Activated T-helper 2 cell treated with anti-CD3 and anti-CD28 coated beads, Interferon-gamma antibody, Interleukin-2, Interleukin-4, amounts not matched to agents 10 μg/mL and 5 μg/mL and 100 μg/mL, durations not matched to agents 14 hours and 24 hours and 36 hours (primary cell): ENCODE measurements at places on chromosomes 16 and 17.
A peak's percentile ranks its signal among the peaks of the same experiment; 100 is the strongest.

GRCh38 chr17:81926451-81927151 is 934 bp downstream of the MAFG start:
- DNase-seq, result peak; percentile 52

- DNase-seq, result no peak
Measured at GRCh38 chr16:84121007-84121406, 4.3 kb upstream of the MBTPS1 start.

DNA sequence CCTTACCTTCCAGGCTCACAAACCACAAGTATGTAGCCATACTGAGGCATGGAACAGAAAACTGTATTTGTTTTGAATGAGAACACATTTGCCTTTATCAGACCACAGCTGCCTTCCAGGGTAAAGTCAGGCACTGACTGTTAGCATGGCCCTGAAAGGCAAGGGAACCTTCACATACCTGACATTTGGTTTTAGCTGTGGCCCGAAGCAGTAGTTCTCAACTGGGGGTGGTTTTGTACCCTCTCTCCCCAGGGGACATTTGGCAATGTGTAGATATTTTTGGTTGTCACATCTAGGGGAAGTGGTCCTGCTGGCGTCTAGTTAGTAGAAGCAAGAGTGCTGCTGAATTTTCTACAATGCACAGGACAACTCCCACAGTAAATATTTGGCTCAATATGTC is 9.2 kb downstream of the HERPUD1 start:
- no peak for DNase-seq

DNA sequence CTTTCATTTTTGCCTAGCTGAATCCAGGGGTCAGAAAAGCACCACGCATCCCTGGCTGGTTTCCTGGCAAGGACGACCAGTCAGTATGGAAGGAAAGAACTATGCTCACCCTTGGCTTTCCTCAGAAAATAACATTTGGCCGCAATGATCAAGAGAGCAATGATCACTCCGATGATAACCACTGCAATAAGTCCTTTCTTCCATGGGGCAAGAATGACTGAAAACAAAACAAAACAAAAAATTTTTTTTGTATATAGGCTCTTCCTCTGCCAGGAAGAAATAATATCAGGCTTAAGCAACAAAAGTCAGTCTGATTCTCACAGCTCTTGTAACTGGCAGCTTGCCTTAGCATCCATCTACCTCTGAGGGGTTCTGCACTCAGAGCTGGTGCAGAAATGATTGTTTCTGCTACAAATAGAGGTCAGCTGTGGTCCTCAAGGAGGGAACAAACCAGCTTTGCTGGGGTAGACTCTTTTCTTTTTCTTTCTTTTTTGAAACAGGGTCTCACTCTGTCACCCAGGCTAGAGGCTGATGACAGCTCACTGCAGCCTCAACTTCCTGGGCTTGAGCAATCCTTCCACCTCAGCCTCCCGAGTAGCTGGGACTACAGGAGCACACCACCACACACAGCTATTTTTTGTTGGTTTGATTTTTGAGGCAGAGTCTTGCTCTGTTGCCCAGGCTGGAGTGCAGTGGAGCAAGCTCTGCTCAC is 35.7 kb downstream of the PECAM1 start:
- no peak for DNase-seq

DNA sequence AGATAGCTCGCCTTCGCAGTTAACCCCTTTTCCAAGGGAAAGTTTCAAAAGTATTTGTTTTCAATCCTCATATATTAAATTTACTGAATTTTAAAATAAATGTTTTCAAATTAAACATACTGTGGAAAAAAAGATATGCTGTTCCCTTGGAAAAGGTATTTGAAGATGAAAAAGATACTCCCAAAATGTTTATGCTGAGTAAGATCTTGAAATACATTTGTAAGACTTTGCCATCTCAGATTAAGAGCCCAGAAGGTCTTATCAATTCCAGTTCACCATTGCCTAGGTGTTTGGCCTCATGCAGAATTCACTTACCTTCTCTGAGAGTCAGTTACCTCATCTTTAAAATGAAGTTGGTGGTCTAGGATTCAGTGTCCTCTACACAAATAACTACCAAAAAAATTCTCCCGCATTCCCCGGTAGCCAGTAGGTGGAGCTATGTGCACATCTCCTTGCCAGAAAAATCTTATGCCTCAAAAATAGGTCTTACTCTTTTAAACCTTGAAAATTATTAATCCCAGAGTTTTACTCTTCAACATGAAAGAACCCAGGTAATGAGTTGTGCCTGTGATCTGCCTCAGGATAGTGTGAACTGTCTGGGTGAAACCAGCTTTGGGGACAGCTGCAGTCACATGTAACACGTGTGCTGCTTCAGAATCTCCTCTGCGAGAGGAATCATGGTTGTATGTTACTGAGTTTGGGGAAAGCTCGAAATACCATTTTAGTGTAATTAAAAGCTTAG is 178.3 kb downstream of the MRTFB start:
- peak; percentile 16 for DNase-seq

- DNase-seq, result no peak
Measured at GRCh38 chr16:12618515-12618914, 185.2 kb downstream of the CPPED1 start.

DNA sequence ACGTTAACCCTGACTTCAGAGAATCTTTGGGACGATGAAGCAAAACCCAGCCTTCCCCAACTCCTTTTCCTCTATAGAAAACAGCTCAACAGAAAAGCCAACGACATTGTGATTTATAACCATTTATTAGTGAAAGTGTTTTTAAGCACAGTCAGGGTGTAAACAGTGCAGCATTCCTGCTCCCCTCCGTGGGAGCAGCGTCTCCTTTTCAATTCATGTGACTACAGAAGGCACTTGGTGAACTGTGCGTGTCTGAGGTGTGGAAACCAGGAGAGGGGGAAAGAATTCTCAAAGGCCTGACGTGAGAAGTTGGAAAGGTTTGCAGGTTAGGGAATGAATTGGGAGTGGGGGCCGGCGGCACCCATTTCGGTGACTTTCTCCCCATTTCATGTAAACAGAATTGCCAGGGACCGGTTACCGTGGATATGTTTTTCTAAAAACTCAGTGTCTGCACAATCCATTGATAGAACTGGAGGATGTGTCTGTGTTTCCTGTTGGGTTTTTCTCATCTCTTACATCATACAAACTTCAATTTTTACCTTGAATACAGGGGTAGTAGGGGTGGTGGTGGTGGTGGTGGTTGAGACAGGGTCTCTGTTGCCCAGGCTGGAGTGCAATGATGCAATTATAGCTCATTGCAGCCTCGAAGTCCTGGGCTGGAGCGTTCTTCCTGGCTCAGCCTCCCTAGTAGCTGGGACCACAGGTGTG is 53.1 kb downstream of the NDE1 start:
- no peak for DNase-seq

DNA sequence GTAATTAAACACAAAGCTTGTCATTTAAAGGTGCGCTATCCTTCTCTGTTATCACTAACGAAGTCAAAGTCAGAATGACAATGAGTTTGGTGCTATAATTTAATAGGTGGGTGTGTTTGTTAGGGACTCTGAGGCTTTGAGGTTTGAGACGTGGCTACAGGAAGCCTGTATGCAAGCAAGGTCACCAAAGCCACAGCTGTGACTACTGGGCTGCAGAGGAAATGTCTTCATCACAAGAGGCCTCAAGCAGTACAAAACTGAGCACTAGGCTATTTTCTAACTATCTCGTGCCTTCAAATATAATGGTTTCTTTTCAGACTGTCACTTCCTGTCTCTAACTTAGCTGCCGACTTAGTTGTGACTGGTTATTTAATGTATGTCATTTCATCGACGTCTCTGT is 141.2 kb downstream of the AATF start:
- DNase-seq, result peak; percentile 43

DNA sequence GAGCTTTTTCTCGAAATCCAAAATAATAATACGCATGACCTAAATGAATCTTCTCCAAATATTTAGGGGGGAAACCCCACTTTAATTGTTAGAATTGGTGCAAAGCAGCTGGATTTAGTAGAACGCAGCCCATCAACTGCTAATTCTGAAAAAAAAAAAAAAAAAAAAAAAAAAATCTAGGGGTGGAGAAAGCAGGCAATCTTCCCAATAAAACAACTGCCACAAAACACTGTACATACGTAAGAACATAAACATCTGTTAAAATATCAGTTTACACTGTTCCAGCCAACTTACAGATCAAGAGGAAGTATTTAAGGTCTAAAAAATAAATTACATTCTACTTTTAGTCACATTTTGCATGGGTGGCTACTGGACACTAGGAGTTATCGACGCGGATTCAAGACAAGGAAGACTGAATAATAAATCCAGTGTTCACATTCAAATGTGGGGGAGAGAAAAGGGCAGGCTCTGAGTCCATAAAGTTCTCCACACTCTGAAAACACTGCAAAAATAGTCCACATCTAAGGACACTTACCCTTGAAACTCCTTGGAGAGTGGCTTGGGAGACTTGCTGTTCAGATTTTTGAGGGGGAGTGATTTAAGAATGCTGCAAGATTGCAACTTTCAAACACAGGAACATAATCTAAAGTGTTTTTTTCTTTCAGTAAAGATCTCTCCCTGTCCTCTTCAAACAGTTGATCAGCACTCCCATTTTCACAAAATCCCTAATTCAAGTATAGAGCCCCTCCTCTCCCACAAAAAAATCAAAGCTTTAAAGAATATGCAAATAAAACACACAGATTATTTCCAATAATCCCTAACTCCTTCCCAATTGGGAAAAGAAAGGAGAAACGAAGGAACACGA is 1.3 kb downstream of the APPBP2 start:
- DNase-seq, result no peak

DNA sequence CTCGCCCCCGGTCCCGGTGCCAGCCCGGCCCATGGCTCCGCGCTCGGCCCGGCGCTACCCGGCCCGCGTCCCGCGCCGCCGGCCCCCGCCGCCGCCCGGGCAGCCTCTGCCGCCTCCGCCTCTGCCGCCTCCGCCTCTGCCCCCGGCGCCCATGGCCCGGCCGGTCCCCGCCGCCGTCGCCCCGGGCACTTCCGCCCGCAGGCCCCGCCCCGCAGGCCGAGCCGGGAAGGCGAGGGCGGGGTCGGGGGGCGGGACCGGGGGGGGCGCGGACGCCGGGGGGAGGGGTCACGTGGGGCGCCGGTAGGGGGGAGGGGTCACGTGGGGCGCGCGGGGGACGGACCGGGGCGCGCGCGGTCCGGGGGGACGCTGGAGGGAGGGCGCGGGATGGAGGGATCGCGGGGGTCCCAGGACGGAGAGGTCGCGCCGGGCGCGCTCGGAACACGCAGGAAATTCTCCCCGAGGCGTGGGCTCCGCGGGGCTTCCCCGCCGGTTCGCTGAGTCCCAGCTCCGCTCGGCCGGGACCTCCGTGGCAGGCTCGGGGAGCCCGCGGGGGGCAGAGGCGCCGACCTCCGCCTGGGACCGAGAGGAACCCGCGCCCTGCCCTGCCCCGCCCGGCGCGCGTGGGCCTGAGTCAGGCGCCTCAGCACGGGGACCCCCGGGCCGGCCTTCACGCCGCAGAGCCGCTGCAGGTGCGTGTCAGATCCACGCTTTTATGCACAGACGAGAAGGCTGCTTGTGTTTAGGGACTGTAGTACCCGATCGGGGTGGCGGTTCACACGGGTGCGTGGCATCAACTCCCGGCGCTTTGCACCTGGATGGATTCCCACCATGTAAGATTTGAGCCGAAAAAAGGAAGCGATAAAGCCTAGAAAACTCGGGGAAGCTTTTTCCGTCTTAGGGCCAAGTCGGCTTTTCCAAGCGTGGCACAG is at the start of gene PGAP6:
TSS of gene PGAP6 (minus strand) at position 190 of the 929 bp plus-strand sequence. CDS start at position 33, 157 bp downstream.
- peak; percentile 59 for DNase-seq

GRCh38 chr16:54193665-54194333 is 92.8 kb downstream of the IRX3 start:
- DNase-seq, result peak; percentile 36

GRCh38 chr16:81493755-81494433 is 49.3 kb downstream of the CMIP start:
- DNase-seq, result no peak

DNA sequence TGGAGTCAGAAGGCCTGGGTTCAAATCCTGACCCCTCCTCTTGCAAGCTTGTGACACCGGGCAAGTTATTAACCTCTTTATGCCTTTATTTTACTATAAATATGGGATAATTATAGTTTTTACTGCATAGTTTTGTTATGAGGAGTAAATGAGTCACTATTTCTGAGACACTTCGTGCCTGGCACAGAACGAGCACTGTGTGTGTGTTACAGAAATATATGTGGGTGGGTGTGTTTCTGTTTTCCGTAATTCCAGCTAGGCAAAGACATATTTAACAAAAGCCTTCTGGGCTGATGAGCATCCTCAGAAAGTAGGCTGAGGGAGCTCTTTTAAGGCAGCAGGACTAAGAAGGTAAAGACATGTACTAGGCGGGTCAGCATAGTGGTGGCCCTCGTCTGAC is 417.9 kb downstream of the MAF start:
- DNase-seq, result no peak

DNA sequence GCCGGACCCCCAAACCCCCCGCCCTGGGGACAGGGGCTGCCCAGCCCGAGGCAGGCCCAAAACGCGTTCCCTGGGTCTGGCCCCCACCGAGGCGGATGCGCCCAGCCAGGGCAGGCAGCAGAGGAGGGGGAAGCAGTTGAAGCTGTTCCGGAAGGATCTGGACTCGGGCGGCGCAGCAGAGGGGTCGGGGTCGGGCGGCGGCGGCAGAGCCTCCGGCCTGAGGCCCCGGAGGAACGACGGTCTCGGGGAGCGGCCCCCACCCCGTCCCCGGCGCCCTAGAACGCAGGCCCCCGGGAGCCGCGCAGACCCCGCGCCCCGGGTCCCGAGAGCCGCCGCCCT is 22.9 kb upstream of the ZFPM1 start:
- no peak for DNase-seq

DNA sequence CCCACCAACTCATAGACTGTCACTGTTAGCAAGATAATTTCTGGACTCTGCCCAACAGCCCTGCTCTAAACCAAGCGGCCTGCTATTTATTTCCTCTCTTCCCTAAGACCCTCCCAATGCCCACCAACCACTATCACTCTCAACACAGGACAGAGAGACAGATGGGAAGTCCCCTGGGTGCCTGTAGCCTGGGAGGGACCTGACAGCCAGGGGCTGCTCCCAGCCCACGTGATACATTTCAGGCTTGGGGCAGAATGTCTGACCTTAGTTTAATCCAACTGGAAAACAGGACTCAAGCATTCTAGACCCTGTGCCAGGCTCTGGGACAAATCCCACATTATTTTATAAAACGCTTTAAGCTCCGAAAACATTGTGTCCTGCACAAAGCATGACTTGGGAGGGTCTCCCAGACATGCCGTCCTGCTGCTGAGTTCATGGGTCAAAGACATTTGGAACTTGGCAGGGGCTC is 23.6 kb downstream of the XYLT1 start:
- DNase-seq, result no peak

DNA sequence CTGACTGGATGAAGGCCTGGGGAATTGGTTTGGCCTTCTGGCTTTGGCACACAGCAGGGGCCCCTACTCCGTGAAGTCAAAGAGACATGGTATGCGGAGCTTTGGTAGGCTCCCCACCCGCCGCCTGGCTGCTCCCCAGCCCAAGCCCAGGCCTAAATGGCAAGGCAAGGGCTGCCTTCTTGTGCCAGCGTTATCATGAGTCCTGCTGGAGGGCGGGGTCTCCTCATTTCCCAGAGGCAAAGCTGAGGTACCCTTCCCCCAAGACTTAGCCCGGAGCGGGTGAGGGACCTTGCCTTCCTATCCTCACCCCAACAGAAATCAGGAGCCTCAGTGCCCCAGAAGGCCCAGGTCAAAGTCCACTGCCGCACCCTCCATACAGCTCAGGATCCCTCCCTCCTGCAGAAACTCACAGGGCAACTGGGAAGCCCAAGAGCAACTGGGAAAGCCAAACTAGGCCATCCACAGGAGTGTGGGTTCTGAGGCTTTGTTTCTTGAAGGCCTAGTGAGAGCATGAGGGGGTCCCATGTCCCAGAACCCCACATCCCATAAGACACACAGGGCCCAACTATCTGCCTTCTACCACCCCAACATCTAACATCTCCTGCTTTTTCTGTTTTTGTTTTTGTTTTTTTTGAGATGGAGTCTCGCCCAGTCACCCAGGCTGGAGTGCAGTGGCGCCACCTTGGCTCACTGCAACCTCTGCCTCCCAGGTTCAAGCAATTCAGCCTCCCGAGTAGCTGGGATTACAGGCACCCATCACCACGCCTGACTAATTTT is 9.3 kb downstream of the PGAP3 start:
- DNase-seq, result no peak
